ENCODE measurements at places on chromosomes 6 and 20.

GRCh38 chr6:119116712-119117281, 38.3 kb upstream of the FAM184A start:
- no peak for DNase-seq

GRCh38 chr6:30988209-30988825, 4.8 kb downstream of the MUC21 start:
- DNase-seq, result no peak

DNA sequence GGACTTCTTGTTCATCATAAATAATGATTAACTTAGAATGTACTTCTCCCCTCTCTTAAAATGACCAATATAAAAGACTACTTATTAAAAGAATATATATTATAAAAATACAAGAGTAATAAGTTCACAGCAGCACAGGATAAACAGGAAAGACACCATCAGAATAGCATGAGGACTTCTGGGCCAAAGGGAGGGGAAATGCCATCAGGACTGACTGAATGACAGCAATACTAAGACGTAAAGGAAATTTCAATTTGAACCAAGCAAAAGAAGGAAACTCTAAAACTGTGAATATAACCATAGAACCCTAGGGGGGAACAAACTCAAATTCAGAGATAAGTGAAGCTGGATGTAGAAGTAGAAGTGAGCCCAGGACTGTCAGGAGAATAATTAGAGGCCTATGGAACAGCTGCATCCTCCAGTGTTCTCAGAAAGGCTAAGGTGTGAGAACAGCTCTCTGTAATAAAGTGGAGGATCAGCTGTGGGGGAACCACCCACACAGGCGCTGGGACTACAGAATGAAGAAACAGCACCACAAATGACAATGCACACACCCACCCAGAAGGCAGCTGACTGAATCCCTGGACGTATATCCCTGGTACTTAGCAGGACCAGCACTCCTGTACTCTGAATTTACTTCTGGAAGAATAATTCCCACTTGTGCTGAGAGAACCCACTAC, 37.8 kb downstream of the ZHX3 start:
- DNase-seq, result no peak

DNA sequence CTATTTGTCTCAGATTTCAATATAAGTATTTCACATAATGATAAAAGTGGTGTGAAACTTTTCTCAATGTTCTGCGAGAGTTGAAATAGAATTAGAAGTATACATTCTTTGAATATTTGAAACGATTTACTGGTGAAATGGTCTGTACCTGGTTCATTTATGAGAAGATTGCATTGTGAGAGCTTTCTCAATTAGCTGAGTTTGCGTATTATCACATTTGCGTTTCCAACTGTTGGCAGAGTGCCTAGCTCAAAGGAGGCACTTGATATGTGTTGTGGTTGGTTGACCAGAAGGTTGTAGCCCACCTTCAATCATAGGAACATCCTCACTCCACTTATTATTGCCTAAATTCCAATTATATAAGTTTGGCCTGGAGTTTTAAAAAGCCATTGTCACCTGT, 58.8 kb upstream of the EXOC2 start:
- no peak for DNase-seq

DNA sequence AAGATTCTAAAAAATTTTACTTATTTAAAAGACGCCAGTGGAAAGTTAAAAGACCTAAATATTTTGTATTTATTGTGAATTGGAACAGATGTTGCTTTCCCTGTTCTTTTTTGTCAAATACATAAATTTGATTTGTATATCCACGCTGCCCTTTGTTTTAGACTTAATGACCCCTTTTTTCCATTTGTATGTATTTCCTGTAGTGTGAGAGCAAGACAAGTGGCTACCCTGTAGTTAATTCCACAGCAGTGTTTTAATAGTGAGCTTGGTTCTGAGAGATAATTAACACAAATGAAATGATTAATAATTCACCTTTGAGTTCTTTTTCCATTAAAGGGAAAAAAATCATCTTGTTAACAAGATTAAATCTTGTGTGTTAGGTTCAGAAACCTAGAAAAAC, 16.6 kb downstream of the SH3BGRL2 start:
- DNase-seq, result no peak

- DNase-seq, result peak; percentile 45
Measured at GRCh38 chr6:39865011-39865888, 69.0 kb downstream of the MOCS1 start.

DNA sequence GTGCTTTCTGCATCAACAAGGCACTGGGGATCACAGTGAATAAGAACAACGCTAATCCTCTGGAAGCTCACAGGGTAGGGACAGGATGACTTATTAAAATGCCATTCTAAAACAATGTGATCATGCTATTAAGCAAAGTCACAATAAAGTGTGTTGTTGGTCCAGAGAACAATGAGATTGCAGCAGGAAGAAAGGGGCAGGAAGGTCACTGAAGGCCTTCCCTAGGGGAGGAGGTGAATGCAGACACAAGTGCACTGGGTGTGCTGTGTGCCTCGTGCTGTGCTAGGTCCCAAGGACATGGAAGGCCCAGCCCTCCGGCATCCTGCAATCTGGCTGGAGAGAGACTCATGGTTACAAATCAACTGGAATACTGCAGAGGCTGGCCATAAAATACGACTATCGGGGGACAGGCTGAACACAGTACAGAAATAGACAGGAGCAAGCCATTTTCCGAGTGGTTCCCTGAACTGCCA, 55.7 kb downstream of the LYRM4 start:
- no peak for DNase-seq

- no peak for DNase-seq
Measured at GRCh38 chr6:161543684-161544309, 269.9 kb upstream of the AGPAT4 start.

DNA sequence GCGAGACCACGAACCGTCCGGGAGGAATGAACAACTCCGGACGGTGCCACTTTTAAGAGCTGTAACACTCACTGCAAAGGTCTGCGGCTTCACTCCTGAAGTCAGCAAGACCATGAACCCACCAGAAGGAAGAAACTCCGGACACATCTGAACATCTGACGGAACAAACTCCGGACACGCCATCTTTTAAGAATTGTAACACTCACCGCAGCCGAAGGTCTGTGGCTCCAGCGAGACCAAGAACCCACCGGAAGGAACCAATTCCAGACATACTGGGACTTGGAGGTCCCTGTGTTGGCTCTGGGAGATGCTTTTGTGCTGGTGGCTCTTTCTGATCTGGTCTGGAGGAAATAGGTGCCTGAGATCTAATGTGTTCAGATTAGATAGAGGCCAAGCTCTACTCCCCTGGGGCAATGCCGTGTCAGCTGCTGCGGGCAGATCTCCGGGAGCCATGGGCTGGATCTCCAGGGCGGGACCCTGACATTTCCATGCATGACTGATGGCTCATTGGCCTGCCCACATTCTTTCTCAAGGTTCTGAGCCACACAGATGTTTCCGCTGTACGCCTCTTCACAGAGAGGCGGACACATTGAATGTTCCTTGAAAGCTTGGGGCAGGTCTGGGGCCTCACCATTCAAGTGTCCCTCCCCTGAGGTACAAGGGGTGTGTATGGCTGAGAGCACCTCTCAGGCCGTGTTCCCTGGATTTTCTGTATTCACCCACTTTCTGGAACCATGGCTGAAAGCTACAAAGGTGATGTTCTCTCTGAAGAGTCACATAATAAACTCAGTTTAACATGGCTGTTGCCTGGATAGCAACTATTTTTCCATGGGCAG, 29.3 kb downstream of the GMPR start:
- DNase-seq, result no peak
